Mesendoderm (in vitro differentiated cells): ENCODE measurements at places on chromosomes 3 and 15.

DNA sequence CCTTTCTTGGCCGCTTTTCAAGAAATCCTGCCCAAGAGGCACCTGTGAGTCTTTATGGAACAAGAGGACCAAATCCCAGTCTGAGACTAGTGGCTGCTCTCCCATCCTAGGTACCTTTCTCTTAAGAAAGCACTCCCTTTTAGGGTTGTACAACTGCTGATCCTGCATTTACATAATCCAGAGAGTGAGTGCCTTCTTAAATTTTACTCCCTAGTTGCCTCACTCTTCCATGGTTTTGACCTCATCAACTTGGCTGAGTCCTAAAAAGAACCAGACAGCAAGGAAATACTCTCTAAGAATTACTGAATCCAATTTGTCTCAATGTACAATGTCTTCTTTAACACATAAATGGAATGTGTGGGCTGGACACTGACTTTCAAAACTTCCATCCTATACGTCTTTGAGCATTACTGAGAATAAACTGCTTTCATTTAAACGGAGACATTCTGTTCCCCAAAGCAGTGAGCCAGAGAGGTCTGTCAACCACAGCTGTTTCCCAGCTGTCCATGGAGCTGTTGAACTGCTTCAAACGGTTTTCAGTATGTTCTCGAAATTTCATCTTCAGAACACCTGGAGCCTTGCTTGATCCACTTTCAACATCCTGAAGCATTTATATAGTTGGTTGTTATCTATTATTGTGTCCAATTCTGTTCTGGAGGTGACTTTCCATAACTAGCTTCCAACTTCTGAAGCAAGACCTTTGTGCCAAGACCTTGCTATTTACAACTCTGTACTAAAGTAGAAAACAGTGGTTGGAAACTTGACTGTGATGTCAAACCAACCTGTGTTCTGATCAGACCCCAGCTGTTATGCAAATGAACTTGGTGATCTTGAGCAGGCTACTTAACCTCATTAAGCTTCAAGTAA, 179.1 kb downstream of the SLC9A9 start:
- H3K36me3 ChIP-seq, result no peaks in the 10 kb centered on the region
- no peak overlapping the region for H3K4me3 ChIP-seq
- H3K4me1 ChIP-seq, result no peaks in the 10 kb centered on the region
- no peaks in the 10 kb centered on the region for H3K27me3 ChIP-seq
- DNase-seq, result no peak

GRCh38 chr15:68205954-68206539, 915 bp upstream of the CALML4 start:
- H3K27me3 ChIP-seq, result no peaks in the 10 kb centered on the region
- no peaks in the 10 kb centered on the region for H3K36me3 ChIP-seq
- peak; percentile 75 for DNase-seq
- H3K27ac ChIP-seq, result no peak overlapping the region

GRCh38 chr3:157469561-157470294, 33.1 kb downstream of the PTX3 start:
- no peak overlapping the region for H3K4me3 ChIP-seq
- no peak for DNase-seq
- no peak overlapping the region for H3K27ac ChIP-seq
- H3K27me3 ChIP-seq, result no peaks in the 10 kb centered on the region
- no peaks in the 10 kb centered on the region for H3K4me1 ChIP-seq

- H3K27ac ChIP-seq, result no peak overlapping the region
- no peaks in the 10 kb centered on the region for H3K27me3 ChIP-seq
- H3K4me3 ChIP-seq, result no peak overlapping the region
- peaks cover 7% of the 10 kb centered on the region for H3K4me1 ChIP-seq
- H3K36me3 ChIP-seq, result no peaks in the 10 kb centered on the region
Measured at GRCh38 chr3:170701696-170702678, 116.1 kb upstream of the SLC7A14 start.

DNA sequence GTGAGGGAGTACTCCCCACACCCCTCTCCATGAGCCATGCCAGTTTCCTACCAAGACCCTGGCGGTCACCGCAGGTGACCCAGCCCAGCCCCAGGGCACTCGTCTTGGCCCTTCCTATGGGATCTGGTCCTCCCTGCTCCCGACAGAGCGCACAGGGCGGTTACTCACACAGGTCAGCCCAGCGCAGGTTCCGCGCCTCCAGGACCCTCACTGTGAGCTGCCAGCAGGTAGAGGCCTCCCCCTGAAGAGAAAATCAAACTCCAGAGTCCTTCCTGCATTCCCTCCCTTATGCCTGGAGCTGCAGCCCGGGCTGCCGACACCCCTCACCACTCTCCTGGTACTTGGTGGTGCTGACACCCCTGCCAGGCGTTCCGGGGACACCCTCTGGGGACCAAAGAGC, 6.9 kb downstream of the PLA2G4D start:
- H3K27ac ChIP-seq, result no peak overlapping the region
- H3K4me3 ChIP-seq, result no peak overlapping the region
- no peaks in the 10 kb centered on the region for H3K36me3 ChIP-seq
- H3K27me3 ChIP-seq, result no peaks in the 10 kb centered on the region

DNA sequence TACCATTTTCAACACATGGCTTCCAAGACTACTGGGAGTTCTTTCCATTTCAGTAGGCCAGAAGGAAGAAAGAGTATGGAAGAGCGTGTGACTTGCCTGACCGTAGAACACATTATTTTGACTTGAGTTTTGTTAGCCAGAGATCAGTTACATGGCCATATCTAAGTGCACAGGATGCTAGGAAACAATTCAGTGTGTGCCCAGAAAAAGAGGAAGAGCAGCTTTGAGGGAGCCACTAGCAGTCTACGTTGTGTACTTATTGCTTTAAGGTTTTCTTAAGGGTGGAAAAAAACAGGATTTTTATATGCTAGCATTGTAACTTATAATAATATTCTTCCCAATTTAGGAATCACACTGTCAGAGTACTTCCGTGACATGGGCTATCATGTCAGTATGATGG, 44.1 kb upstream of the GRAMD1C start:
- DNase-seq, result no peak
- no peaks in the 10 kb centered on the region for H3K27me3 ChIP-seq
- no peaks in the 10 kb centered on the region for H3K4me1 ChIP-seq
- no peak overlapping the region for H3K4me3 ChIP-seq

GRCh38 chr3:156498307-156498706, 56.6 kb downstream of the SSR3 start:
- no peaks in the 10 kb centered on the region for H3K27me3 ChIP-seq
- H3K36me3 ChIP-seq, result no peaks in the 10 kb centered on the region
- H3K27ac ChIP-seq, result no peak overlapping the region
- DNase-seq, result no peak

- peak; percentile 50 for DNase-seq
- H3K27ac ChIP-seq, result no peak overlapping the region
- H3K4me3 ChIP-seq, result no peak overlapping the region
- no peaks in the 10 kb centered on the region for H3K4me1 ChIP-seq
Measured at GRCh38 chr15:58241872-58242271, 103.7 kb downstream of the AQP9 start.

- no peak overlapping the region for H3K27ac ChIP-seq
- H3K4me3 ChIP-seq, result no peak overlapping the region
- H3K36me3 ChIP-seq, result no peaks in the 10 kb centered on the region
- H3K27me3 ChIP-seq, result no peaks in the 10 kb centered on the region
- DNase-seq, result peak; percentile 28
Measured at GRCh38 chr3:94303897-94304296, 241.0 kb downstream of the NSUN3 start.

GRCh38 chr3:111984636-111985298, 5.9 kb downstream of the ABHD10 start:
- DNase-seq, result no peak
- no peak overlapping the region for H3K27ac ChIP-seq
- no peaks in the 10 kb centered on the region for H3K4me1 ChIP-seq
- no peaks in the 10 kb centered on the region for H3K36me3 ChIP-seq
- no peak overlapping the region for H3K4me3 ChIP-seq

DNA sequence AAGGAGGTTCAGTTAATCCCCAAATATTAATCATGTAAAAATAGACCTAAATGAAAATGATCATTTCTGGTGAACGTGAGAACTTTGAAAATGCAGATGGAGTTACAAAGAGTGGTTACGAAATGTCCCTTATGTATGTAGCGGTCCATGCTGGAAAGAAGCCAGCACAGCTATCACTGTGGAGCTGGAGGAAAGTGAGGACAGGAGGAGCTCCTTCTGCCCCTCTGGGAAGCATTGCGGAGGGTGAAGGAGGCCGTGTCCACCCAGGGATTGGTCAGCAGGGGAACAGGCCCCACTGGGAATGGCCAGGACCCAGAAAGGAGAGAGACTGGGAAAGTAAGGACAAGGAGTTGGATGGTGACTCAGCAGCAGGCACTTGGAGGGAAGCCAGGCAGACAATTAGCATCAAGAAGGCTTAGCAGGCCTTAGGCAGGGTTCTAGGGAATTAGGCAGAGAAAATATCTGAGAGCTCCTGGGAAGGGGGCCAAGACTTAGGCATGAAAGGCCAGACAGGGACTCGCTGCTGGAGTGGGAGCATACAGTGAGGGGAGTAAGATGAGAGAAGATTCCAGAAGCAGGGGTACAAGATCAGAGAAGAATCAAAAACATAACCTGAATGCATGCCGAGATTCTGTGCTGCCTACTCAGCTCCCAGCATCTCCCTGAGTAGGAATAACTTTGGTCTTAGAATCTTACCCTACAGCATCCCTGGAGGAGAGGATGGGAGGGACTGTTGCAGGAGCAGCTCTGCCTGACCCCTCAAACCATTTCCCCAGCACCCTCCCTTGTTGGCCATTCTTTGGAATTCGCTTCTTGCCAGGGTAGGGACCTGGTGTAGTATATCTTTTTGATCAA, 171.0 kb upstream of the UMPS start:
- H3K4me1 ChIP-seq, result peaks cover 10% of the 10 kb centered on the region
- H3K27me3 ChIP-seq, result no peaks in the 10 kb centered on the region
- DNase-seq, result peak; percentile 82
- peak overlapping the region; percentile 36 for H3K27ac ChIP-seq
- H3K36me3 ChIP-seq, result no peaks in the 10 kb centered on the region
- H3K4me3 ChIP-seq, result no peak overlapping the region

DNA sequence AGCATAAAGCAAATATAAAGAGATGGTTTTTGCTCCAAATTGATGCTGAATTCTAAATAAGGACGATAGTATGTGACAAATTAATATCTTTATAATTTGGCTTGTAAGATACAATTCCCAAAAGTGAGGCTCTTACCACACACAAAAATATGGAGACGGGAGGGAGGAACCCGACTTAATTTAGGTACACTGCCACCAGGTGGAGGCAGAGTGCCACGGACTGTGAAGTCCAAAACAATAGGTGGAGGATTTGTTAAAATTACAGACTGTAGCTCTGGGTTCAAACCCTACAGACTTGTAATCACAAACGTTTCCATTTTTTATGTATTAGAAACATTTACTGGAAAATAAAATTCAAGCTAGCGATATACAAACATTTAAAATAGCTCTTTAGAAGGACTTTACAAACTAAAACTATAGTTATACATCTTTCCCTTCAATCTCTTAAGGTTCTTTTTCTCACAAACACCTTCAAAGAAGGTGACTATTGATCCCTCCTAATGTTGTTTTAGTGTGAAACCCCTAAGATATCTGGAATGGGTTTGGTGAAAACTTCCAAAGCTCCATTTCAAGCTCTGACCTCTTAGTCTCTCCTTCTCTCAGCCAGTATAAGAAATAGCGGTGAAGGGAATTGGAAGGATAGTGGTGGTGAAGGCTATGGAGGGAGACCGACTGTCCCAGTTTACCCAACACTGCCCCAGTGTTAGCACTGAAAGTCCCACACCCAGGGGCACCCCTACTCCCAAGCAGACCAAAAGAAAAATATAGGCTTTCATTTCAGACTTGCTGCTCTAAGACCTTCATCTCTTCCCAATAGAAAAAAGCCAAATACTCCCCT, 89.7 kb downstream of the AQP9 start:
- no peaks in the 10 kb centered on the region for H3K36me3 ChIP-seq
- H3K27ac ChIP-seq, result no peak overlapping the region

DNA sequence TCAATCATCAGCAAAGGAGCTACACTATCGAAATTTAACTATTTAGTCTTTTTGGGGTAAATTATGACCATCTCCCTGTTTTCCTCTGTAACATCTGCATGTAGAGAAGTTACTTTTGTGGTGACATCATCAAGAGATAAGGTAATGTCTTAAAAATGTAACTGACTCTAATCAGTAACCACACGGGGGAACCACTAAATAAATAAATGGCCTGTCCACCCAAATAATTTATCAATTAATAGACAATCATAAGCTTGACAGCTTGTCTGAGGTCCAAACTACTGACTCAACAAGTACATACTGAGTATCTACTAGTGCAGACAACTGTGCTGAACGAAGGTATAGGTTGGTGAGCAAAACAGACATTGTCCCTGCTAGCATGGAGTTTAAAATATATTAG, 219.3 kb downstream of the SLC9A9 start:
- no peak overlapping the region for H3K4me3 ChIP-seq
- H3K36me3 ChIP-seq, result no peaks in the 10 kb centered on the region
- H3K4me1 ChIP-seq, result no peaks in the 10 kb centered on the region
- no peaks in the 10 kb centered on the region for H3K27me3 ChIP-seq

DNA sequence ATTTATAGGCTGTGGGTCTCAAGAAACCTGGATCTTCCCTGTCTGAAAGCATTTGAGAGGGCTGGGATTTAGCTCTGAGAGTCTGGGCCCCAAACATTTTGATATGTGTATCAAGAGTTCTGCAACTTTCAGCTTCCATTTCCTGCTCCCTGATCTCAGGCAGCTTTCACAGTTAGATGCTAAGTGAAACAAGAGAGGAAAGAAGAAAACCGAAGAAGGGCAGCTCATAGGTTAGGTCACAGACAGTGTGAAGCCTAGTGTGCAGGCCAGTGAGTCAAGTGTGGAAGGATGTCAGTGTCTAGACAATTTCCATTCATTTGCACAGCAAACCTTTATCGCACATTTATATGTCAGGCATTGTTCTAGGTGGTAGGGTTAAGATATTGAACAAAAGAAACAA, 173.6 kb upstream of the PROK2 start:
- DNase-seq, result no peak
- peaks cover 6% of the 10 kb centered on the region for H3K4me1 ChIP-seq
- no peak overlapping the region for H3K27ac ChIP-seq
- H3K27me3 ChIP-seq, result no peaks in the 10 kb centered on the region
- H3K4me3 ChIP-seq, result no peak overlapping the region

DNA sequence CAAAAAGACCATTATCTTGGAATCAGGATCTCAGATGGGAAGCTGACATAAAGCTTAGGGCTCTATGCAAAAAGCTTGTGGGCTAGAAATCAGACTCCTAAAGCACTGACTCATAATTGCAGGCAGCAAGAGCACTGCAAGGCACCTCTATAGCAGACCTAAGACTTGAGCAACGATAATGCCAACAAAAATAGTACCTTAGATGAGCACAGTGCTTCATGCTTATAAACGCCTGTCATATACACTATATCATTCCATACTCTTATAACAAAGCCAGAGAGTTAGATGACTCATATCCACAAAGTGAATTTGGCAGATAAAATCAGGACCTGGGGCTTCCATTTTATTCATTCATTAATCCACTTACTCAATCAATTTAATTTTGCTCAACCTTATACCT, 560.8 kb downstream of the MCTP2 start:
- no peak overlapping the region for H3K4me3 ChIP-seq
- no peaks in the 10 kb centered on the region for H3K4me1 ChIP-seq
- H3K36me3 ChIP-seq, result no peaks in the 10 kb centered on the region
- DNase-seq, result peak; percentile 7
- H3K27me3 ChIP-seq, result no peaks in the 10 kb centered on the region
